ENCODE measurements at places on chromosomes 7 and 10.

- DNase-seq: no peak
These were observed 1.1 kb downstream of the KIAA1549 start for GRCh38 chr7:138979988-138980562.

DNA sequence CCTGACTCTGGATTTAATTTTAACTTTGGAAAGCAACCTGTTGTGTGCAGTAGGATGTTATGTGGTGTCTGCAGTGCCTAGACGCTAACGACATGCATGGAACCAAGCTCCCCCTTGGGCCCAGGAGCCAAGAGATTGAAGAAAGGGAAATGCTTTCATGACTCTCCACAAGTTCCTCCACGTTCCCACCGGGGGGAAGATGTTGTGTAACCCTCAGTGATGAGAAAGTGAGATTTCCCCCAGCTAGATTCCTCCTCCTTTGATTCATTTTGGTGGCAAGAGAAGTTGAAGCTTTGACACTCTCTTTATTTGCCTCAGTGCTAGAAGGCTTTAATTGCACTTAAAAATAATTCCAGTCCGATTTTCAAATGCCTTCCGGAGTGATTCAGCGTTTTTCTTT lies 157.9 kb upstream of the INSYN2A start:
- DNase-seq: no peak

- no peak for DNase-seq
These were observed 59.3 kb downstream of the OSBPL3 start for GRCh38 chr7:24920451-24921361.

GRCh38 chr10:103781329-103782061 lies 73.9 kb downstream of the SH3PXD2A start:
- peak; percentile 32 for DNase-seq

GRCh38 chr10:12811826-12812225 lies 189.7 kb downstream of the CCDC3 start:
- no peak for DNase-seq

DNA sequence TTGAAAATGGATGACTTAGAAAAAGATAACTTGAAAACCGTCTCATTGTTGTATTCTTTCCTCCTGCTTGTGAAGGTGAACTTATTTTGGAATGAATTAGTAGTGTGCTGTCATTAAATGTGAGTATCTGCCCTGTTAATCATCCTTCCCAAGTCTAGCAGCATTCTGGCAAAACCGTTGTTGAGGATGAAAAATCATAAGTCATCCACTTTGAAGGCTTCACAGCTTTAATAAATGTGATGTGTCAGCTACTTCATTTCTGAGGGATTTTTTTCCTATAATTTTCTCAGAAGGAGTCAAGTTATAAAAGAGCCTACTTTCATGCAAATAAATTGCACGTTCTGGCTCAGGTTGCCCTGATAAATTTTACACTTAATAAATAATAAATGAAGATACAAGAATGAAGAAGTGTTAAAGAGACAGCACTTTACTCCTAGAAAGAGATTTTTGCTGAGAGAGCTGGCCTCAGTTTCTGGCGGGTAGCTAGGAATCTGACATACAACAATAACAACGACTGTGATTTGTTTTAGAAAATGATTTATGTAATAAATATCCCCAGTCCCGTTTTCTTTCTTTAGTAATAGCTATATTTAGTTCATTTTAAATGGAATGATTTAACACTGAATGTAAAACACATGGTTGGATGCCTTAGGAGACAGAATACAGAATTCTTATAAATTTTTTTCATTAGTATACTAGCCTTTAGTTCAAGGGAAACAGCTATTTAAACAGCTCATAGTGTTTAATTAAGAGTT lies 516.5 kb upstream of the KLF6 start:
- no peak for DNase-seq

GRCh38 chr7:30301751-30302150 lies 17.4 kb downstream of the ZNRF2 start:
- DNase-seq: no peak

DNA sequence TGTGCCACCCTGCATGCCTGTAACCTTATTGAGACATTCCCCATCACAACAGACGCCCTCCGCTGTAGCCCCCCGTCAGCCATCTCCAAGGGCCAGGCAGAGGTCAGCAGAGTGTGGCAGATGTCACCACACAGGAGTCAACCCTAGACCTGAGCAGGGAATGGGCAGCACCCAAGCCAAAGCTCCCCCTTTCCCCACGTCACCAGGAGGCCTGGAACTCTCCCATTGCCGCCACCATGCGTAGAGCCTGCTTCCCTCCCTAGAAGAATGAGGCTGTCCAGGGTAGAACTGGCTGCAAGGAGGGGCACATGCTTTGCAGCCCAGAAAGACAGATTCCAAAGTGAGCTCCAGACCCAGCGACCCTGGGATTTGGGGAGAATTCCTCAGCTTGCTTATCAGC lies 342.9 kb downstream of the TNS3 start:
- no peak for DNase-seq

DNA sequence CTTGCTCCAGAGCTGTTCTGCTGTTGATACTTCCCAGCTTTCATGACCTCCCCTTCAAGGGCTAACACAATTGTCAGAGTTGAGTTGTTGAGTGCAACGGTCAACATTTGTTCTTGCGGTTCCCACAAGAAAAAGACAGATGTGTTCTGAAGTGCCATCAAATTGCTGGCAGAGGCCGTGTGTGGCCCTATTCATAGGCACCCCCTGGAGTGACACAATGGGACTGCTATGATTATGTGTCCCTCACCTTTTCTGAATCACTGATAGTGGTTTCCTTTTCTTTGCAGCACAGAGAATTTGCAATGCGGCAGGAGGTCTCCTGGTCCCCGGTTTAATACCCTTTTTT lies 5.8 kb upstream of the IGFBP1 start:
- no peak for DNase-seq

GRCh38 chr7:82699773-82700186 lies 256.2 kb upstream of the CACNA2D1 start:
- DNase-seq: no peak

DNA sequence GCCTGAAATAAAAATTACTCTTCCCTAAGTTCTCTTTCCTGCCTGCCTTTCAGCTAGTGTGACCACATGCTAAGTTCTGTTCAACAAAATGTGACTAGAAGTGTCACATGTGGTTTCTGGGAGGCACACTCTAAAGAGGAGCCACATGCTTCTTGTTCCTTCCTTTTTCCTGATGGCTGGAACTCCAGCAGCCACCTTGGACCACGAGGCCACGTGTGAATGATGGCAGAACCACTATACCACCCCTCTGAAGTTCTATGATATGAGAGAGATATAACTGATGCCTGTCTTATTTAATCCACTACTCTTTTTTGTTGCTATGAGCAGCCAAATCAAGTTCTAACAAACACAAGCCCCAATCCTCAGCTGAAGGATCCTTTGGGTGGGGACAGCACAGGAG lies 8.1 kb downstream of the PODXL start:
- DNase-seq: no peak

DNA sequence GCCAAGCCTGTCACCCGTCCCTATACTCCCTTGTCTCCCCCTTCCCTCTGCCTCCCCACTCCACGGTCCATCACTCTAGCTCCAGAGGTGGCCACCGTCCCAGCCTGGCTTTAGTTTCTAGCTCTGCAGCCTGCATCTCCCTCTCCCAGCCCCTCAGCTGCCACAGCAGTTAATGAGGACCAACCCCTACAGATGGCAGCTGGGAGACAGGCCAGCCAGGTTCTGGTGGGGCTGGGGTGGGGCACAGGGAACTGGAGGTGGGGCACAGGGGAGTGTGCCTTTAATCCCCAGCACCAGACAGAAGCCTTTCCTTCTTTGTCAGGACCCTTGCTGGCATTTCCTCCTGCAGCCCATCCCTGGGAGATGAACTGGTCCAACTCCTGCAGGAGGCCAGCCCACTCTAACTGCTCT lies 21.1 kb downstream of the UNC5B start:
- DNase-seq: no peak

DNA sequence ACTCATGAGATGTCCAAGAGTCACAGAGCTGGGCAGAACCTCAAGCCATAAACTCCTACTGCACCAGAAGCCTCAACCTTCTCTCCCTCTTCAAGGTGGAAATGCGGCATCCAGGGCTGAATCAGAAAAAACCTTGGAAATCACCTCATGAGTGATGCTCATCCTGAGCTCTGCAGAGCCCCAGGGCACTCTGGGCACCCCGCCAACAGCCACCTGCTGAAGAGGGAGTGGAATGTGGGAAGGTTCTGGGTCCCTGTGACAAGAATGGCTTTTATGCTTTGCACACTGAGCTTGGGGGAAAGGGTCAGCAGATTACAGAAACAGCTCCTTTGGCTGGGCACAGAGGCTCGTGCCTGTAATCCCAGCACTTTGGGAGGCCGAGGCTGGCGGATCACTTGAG lies 18.8 kb downstream of the NUDT1 start:
- peak; percentile 67 for DNase-seq

- DNase-seq: no peak
These were observed 131.6 kb upstream of the KLF14 start for GRCh38 chr7:130865408-130866236.

DNA sequence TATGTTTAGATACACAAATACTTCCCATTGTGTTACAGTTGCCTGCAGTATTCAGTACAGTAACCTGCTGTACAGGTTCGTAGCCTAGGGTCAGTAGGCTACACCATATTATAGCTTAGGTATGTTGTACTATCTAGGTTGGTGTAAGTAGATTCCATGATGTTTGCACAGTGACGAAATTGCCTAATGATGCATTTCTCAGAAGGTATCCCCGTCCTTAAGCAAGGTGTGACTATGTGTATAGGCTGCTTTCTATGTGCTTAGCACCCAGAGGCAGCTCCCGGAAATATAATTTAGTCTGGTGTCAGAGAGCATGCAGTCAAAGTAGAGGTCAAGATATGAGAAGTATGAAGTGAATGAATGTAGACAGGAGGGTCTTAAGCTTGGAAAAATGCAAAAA lies 9.8 kb downstream of the MAPK8 start:
- DNase-seq: no peak

GRCh38 chr10:52755297-52756062 lies 17.1 kb downstream of the MBL2 start:
- DNase-seq: no peak

- no peak for DNase-seq
These were observed 53.5 kb upstream of the AGBL3 start for GRCh38 chr7:134932707-134933370.

- no peak for DNase-seq
These were observed 210.3 kb downstream of the CHRM2 start for GRCh38 chr7:137078781-137079180.

DNA sequence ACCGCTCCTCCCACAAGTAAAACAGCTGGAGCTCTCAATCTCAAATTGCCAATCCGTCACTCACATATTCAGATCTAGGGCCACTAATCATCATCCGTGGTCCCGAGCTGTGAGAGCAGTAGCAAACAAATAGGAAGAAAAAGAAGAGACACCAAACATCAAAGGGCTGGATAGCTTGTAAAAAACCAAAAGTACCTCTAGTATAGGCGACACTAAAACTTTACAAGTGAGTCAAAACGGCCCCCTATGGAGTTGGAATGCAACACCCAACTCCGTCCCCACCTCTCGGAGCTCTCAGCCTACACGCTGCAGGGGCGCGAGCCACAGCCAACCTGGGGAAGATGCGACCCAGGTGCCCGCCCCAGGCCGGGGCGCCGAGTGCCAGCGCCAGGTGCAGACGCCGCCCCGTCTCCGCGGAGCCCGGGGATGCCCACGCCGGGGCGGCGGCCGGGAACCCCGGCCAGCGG lies 581 bp downstream of the FAM3C start:
- no peak for DNase-seq

DNA sequence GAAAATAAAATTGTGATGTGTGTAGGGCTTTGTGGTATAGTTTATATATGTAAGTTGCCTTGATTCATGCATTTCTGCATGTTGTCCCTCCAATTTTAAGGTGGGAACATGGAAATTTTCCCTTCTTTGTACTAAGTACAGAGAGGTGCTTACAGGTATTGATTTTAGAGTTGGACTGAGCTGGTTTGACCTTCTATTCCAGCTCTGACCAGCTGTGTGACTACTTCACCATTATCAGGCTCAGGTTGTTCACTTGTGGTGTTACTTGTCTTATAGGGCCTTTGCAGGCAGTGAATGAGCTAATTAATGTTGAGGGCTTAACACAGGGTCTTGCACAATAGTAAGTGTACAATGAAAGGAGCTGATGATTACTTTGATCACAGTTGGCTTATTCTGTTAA lies 16.3 kb downstream of the ZNF804B start:
- DNase-seq: no peak

DNA sequence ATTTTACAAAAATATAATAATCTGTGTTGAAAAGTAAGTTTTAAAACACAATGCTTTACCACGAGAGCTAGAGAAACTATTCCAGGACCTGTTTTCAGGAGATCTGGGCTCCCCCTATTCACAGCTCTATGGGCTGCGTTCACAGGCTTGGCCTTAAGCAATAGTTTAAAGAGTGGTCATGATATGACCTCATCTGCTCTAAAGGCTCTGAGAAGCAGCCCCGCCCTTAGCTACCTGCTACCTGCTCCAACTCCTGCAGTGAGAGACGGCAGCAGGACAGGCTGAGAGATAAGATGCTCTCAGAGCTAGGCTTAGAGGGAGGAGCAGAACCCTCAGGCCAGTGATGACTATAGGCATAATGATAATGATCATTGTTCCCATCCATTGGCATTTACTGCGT lies 12.6 kb downstream of the ALOX5 start:
- no peak for DNase-seq

- no peak for DNase-seq
These were observed 4.9 kb upstream of the ABCB4 start for GRCh38 chr7:87480386-87480785.

GRCh38 chr10:114087655-114088054 lies 44.0 kb downstream of the ADRB1 start:
- no peak for DNase-seq

DNA sequence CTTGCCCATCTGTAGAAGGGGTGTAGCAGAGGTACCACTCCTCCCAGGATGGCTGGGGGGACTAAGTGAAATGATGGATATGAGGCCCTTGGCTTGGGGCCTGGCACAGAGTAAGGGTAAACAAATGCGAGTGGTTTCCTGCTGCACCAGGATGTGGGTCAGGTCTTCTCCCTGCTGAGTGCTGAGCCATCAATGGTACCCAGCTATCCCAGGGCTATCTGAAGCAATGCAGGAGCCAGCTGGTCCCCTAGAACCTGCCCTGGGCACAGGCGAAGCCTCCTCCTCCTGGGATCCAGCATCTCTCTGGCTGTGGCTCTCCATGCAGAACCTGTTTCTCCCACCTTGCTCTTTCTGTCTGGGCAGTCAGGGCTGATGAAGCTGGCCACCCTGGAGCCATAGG lies 20.9 kb upstream of the GOLGA7B start:
- DNase-seq: no peak

GRCh38 chr10:21526188-21526859 lies 842 bp upstream of the SKIDA1 start:
- peak; percentile 44 for DNase-seq

DNA sequence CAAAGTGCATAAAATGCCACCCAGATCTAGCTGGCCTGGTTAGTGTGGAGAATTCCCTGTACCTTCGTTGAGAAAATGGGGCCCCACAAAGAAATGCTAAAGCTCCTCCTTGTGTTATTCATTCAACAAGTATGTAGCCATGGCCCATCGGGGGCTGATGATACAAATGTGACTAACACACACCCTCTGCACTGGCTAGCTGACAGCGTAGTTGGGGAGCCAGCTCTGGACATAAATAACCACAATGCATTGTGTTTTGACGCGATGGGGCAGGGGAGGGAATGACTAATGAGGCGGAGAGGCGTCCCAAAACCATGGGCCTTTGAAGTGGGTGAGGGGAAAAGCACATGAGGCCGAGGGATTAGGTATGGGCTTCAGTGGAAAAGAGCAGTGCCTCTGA lies 28.2 kb upstream of the ASL start:
- no peak for DNase-seq
